NT2/D1 (cell line): ENCODE measurements at places on chromosomes 11 and 22.

DNA sequence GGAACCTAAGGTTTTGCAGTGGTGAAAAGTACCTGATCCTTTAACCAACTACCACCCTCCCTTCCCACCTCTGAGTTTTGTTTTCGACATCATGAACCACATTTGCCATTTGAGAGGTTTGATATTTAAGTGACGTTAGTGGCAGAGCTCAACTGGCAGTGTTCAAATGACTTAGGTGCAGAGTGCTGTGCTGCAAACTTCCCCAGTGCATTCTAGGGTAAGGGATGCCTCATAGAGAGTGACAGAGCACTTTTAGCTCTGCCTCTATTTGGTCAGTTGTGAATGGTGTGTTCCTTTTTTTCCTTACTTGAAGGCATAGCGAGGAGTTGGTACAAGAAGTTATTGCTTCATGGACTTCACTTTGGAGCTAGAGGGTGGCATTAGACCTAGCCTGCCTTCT is 9.4 kb downstream of the BMAL1 start:
- DNase-seq = no peak

GRCh38 chr11:8060801-8061554 is 20.0 kb upstream of the TUB start:
- DNase-seq = no peak

DNA sequence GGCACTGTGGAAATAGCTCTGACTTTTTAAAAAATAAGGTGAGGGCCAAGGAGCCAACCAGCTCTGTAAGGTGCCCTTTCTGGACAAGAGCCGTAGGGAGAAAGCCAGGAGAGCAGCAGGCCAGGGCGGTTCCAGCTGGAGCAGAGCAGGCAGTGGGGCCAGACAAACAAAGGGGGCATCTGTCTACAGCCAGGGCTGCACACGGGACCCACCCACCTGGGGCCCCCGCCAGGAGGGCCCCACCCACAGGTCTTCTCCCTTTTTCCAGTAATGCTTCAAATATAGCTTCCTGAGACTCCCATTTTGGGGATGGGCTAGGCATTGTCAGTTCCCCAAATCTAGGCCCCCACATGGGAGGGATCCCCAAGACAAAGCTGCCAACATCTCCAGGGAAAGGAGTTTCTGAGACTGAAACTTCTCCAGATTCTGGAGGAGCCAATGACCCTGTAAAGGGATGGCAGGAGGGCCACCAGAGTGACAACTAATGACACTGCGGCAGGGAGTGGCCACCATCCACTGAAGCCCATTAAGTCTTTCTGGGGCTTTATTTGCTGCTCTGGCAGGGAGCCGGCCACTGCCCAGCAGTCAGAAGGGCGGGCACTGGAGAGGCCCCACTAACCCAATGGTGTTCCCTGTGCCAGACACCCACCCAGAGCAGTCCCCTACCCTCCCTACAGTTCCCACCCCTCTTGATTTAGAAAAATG is 1.9 kb downstream of the ZFTA start:
- DNase-seq = no peak

- DNase-seq = no peak
Measured at GRCh38 chr11:103070142-103070541, 21.8 kb downstream of the DCUN1D5 start.

DNA sequence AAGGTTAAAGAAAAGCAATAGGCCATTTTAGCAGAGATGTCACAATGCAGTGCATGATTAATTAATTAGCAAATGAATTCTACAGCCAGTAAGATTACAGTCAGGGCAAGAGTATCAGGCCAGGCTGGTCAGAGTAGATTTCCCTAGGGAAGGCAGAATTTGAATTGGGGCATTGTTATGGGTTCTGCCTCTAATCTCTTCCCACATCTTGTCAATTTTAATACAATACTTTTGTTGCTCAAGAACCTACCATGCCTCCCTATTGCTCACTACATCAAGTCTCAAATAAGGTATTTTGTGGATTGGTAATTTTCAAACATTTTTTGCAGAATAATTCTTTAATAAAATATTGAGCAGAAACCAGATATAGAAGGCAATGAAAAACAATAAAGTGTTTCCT is 103.7 kb downstream of the CCDC81 start:
- no peak for DNase-seq

- no peak for DNase-seq
Measured at GRCh38 chr11:78193806-78194205, 5.1 kb downstream of the USP35 start.

DNA sequence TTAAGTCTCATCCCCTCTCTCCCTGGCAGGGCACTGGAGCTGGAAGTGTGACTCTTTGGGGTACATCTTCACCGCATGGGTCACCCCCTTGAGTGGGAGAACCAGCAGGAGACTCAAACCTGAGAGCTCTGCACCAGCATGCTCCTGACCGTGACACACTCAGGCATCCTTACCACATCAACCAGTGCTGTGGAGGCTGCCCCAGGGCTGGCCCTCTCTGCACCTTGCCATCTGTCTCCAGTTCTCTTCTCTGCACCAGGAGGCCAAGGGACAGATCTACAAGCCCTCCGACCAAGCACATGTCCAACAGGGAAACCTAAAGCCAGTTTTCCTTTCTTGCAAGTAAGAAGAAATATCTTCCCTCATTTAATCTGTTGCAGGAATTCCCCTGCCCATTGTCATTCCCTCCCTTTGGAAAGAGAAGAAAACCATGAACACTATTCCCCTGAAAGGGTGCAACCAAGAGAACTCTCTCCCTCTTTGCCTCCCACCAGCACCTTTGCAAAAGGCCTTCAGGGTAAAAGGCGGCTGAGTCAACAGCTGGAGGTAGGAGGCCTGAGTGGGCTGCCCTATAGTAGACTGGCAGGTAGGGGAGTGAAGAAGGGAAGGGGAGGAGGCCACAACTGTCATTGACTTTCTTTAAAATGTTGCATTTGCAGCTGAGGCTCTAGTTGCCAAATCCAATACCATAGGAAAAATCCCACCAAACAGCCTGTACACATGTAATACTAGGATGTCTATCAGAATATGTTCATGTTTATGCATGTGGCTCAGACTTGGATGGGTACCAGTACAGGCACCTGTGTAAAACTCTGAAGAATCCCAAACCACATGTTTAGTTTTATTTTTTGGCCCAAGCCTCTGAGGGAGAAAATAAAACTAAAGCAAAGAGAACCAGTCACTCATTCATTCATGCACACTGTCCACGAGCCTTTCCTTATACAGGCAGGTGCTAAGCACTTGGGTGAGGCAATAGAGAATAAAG is 117.0 kb downstream of the WT1 start:
- DNase-seq = no peak
